ENCODE measurements at places on chromosomes 12 and 14.

GRCh38 chr14:73272393-73272792, 35.1 kb downstream of the PAPLN start:
- no peak for DNase-seq

DNA sequence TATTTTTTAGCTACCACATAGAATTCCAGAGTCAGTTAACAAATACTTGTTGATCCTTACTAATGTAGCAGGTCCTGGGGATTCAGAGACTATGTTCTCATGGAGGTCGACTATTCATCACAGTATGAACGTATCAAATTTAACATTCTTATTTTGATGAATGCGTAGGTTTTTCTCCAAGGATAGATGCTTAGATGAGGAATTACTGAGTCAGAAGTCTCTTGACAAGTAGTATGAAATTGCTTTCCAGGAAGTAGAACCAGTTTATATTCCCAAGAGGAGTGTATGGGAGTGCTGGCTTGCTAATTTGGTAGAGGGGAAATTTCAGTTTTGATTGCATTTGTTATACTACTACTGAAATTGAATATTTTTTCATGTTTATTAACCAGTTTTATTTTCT, 42.8 kb upstream of the CRADD start:
- DNase-seq = no peak

- no peak for DNase-seq
These were observed 336.4 kb upstream of the NAV3 start for GRCh38 chr12:77494296-77494695.

DNA sequence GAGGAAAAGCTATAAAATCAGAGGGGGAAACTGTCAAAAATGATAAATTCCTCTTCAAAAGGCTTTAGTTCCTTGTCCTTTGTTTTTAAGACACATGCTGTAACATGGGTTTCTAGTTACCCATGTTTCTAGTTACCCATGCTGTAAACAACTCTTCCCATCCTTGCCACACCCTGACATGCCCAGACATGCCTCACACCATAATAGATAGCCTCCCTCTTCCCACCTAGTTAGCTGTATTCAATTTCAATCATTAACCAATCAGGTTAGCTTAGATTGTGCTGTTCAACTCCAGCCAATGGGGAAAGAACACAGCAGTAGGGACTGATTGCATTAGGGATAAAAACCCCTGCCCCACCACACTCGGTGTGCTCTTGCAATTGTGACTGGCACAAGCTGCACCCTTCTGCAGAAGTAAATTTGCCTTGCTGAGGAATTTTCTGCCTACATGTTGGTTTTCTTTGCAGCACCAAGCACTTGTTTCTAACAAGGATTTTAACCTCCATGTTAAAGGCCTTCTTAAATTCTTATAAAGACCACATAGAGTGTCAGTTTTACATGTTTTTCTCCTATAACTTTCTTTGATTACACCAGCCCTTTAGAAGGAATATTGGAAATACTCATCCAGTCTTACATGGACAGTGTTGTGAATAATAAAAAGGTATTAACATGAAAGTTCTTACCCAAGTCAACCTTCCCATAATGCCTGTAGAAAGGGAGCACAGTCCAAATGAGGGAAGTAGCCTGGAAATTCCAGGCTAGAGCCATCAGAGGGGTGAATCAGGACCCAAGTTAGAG, 32.5 kb upstream of the LALBA start:
- no peak for DNase-seq

Data from posterior cingulate gyrus (tissue), 11 donors.